ENCODE measurements at places on chromosomes 7 and 10.
A peak's percentile ranks its signal among the peaks of the same experiment; 100 is the strongest.

- DNase-seq: no peak
These were observed at the start of gene FOXL3 for GRCh38 chr7:289756-290553. Gene FOXL3 (plus strand): TSS chr7:290170. CDS start chr7:290170, 0 bp downstream.

DNA sequence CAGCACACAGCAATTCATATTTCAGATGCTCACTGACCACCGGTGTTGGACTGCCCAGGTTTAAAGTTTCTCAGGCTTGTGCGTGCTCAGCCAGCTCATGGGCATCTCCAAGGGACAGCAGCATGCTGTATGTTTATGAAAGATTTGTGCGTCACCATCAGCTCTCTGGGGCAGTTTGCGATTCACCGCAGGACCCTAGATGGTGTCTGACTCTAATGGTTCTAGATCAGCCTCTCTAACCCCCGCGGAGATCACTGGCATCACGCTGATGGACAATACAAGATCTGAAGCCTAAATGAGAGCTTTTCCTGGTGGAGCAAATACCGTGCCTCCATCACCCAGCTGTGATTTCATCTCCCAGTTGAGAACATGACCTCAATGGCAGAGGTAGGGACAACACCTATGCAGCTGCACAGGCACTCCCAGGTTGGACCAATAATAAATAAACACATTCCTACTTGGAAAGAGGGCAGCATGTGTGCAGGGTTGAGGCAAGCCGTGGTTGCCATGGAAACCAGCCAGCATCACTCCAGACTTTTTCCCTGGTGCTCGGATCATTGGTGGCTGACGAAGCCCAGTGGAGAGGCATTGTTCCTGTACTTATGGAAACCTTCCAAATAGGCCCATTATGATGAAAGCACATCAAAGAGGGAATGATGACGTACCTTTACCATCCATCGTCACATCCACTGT is 253.6 kb downstream of the KCNMA1 start:
- DNase-seq: no peak

DNA sequence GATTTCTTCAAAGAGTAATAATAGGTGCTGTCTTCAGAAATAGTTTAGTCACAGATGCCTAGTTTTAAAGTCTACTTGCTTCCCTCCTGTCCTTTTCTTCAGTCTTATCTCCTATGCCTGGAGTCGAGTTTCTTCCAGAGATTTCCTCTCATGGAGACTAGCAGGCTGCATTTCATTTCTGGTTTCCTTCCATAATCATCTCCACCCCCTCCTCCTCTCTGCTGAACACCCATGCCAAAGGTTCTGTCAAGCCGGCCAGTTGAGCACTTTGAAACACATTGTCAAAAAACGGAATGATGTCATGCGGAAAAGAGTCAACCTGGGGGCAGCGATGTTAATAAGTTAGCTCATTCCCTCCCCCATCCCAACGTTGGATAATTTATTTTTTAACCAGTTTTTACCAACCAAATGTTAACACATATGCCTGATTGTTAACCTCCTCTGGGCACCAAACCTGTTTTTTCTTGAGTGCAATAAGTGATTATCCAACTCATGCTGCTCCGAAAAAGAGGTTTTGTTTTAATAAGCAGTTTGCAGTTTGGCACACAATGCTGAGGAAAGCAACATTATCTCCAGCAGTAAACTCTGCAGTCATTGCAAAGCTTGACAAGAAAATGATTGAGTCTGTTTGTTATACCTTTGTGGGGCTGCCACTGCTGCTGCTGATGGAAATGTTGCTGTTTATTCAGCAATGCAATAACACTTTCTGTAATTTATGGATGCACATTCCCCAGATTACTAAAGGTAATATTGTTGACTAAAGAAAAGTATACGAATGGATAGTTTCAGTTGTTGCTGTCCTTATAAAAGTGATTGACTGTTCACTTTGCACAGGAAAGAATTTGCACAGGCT is 161.6 kb downstream of the LRMDA start:
- no peak for DNase-seq

DNA sequence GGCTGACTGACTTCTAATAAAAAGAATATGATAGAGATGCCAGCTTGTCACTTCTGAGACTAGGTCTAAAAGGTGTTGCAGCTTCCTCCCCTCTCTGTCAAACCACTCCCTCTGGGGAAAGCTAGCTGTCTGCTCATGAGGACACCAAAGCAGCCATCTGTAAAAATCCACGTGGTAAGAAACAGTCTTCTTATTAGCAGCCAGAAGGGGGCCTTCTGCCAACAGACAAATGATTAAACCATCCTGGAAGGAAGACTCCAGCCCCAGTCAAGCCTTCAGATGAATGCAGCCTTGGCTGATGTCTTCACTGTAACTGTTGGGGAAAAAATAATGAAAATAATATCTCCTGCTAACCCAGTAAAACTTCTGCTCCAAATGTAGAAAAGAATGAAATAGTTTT is 41.9 kb upstream of the DAGLB start:
- DNase-seq: no peak

GRCh38 chr10:27542812-27543211 is 38.7 kb downstream of the RAB18 start:
- DNase-seq: no peak

- DNase-seq: no peak
These were observed 599.5 kb downstream of the PHTF2 start for GRCh38 chr7:78398081-78398480.

GRCh38 chr10:90872648-90873020 is 860 bp downstream of the RPP30 start:
- peak; percentile 11 for DNase-seq

- DNase-seq: no peak
These were observed 38.4 kb upstream of the PDE1C start for GRCh38 chr7:32108651-32109050.

DNA sequence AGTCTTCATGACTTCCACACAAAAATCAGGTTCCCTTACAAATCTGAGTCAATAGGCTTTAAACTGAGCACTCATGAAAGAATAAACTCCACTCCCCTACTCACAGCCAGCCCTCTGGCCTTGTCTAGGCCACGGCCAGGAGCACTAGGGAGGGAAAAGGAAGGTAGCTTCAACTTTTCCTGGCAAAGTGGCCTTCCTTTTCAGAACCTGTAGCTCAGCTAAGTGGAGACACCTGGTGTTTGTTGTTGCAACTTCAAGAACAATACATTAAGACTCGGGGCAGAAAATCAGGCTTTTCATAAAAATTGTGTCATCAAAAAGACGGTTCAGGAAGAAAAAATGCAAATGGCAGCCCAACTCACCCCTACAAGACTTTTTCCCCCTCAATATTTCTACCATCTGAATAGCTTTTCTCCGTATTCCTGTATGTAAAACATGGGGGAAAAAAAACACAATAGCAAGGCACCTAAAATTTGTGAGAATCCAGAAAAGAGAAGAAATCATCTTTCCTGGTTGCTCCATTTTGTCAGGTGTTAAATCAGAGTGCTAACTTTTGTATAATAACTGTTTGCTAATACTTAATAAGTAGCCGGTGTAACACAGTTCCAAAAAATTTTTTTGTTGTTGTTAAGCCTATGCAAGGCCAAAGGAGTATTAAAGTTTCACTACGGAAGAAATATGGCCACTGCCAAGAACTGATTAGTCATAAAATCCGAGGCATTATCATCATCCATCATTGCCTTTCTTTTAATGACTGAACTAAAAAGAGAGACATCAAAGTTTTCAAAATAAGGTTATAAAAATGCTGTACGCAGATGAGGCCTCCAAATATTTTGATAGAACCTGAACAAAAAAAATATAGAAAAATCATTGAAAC is 66.2 kb upstream of the ARID5B start:
- DNase-seq: peak; percentile 9

DNA sequence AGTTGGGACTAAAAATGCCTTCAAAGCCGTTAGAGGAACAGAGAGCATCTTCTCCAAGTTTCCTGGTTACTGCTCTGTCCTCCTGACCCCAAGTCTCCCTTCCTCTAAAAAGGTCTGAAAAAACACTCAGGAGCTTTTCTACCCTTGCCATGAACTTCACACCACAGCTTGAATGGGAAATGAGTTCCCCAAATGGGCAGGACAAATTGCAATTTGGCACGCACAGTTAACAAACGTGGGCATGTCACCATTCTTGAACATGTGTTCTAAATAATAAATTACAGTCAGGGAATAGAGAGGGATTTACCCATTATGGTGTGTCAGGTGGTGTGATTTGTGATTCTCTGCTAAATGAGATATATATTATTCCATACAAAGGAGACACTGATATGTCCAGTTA is 91.2 kb upstream of the WNT16 start:
- no peak for DNase-seq

DNA sequence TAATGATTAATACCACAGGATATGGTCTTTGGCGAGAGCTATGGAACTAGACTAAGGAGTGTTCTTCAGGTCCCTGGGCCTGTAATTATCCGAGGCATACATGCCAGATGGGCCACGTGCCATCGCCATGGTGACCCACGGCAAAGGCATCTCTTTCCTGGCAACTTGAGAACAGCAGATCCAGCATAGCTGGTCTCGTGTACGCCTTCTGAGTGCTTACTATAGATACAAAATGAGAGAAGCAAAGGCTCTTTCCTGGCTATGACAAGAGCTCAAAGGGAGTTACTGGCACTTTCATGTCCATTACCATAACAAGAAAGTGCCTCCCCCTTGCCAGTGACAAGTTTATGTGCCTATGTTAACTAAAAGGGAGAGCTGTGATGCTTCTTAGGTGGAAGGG is 26.0 kb upstream of the GLI3 start:
- no peak for DNase-seq

DNA sequence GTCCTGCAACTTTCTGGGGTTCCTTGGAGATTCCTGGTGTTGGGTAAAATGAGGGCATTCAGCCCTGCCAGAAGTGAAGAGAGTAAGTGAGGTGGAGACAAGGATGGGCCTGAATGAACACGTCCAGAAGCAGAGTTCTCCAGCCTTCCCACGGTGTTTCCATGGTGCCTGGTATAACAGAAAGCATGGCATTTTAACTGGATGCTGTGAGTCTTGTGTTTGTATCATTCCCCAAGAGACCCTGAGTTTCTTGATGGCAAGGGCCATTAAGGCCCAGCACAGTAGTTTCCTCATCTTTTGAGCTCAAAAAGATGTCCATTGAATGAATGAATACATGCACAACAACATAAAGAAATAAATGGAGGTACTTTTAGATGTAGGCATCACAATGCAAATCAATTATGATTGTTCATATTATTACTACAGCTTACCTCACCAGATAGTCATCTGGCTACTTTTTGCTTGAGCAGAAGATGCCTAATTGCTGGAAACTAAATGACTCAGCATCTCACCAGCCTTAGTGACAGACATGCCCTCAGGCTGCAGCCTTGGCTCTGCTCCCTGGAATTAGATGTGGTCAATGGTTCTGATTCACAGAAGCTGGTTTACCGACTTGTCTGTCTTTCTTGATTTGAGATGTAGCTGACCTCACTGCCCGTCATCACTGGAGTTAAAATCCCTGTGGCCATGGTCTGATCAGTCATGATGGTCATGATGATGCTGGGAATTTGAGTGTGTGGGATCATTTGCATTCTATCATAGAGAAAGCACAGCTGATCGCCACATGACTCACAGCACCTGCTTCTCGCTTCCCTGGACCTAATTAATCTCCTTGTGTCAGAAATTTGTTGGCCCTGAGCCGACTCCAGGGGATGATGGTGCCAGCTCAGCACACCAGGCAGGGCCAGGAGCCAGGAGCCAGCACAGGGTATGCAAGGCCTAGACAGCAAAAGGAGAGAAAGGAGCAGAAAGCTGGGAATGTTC is 83.9 kb downstream of the CXCL12 start:
- DNase-seq: no peak

- DNase-seq: no peak
These were observed 50.0 kb downstream of the CREB3L2 start for GRCh38 chr7:137951700-137952425.

GRCh38 chr10:21975378-21975990 is 28.0 kb downstream of the DNAJC1 start:
- DNase-seq: no peak

DNA sequence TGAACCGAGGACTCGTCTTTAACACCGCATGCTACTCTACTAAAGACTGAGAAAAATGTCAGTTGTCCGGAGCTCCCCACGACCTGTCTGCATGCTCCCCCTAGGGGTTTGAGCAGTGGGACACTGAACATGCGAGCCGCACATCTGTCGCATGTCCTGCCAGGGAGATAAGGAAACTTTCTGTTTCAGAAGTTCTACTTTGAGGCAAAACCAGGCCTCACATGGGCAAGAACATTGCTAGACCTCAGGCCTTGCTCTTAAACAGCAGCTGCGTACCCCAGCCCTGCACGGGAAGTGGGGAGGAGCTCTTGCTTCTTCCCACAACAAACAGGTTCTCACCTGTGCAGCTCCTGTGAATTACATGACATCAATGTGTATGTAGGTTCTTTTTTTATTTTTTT is 30.3 kb upstream of the HERPUD2 start:
- DNase-seq: no peak

DNA sequence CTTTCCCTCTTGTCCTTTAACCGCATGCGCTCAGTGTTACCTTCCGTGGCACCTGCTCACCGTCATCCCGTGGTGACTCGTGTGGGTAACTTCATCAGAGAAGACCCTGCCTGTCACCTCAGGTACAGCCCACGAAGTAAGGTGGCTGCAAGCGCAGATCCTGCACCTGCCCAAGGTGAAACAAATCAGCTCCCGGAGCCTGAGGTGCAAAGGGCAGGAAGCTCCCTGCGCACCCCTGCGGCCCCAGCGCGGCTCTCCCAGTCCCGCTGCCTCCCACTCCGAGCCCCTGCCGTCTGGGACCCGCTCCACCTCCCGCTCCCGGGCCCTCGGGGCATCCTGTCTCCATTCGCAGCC is 110.9 kb upstream of the LANCL2 start:
- no peak for DNase-seq

GRCh38 chr7:82110146-82110840 is 333.3 kb downstream of the CACNA2D1 start:
- no peak for DNase-seq

GRCh38 chr10:50310560-50311174 is 59.4 kb upstream of the ASAH2 start:
- DNase-seq: peak; percentile 73

DNA sequence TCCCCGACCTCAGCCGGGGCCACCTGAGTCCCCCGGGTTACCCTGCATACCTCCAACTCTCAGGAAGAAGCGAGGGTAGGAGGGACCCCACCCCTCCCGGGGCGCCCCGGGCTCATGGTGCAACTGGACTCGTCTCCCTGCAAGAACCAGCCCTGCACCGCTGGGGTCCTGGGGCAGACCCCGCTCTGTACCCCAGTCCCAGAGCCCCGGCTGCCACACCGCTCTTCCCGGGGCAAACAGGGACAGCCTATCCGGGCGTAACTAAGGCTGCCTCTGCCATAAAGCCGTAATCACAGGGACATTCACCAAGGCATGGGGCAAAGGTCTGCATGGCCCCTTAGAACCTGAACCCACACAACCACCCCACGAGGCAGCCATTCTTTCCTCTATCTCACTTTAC is 6.7 kb upstream of the MAFK start:
- no peak for DNase-seq

GRCh38 chr10:77542710-77543259 is 94.8 kb downstream of the KCNMA1 start:
- DNase-seq: no peak

Data from hematopoietic multipotent progenitor cell treated with erythropoietin and hydrocortisone succinate and interleukin-3 and kit ligand, for 15 days (in vitro differentiated cells).